ENCODE measurements at places on chromosomes 12 and 14. TPM values are rescaled to one million over a fixed set of nuclear protein-coding genes. Genes with fewer than 3 reads are reported as not detected.
A peak's percentile ranks its signal among the peaks of the same experiment; 100 is the strongest.

- H3K4me3 ChIP-seq = no peak overlapping the region
- no peak for DNase-seq
- no peaks in the 10 kb centered on the region for H3K36me3 ChIP-seq
- no peak overlapping the region for H3K27ac ChIP-seq
- H3K4me1 ChIP-seq = no peaks in the 10 kb centered on the region
Measured at GRCh38 chr12:56873382-56873781, 60.8 kb downstream of the SDR9C7 start.

- peaks cover 11% of the 10 kb centered on the region for H3K4me1 ChIP-seq
- no peak overlapping the region for H3K27ac ChIP-seq
- H3K27me3 ChIP-seq = no peaks in the 10 kb centered on the region
- H3K36me3 ChIP-seq = no peaks in the 10 kb centered on the region
Measured at GRCh38 chr12:67433385-67434175, 164.4 kb downstream of the CAND1 start.

Gene THTPA
- 7.7 TPM for total RNA-seq

DNA sequence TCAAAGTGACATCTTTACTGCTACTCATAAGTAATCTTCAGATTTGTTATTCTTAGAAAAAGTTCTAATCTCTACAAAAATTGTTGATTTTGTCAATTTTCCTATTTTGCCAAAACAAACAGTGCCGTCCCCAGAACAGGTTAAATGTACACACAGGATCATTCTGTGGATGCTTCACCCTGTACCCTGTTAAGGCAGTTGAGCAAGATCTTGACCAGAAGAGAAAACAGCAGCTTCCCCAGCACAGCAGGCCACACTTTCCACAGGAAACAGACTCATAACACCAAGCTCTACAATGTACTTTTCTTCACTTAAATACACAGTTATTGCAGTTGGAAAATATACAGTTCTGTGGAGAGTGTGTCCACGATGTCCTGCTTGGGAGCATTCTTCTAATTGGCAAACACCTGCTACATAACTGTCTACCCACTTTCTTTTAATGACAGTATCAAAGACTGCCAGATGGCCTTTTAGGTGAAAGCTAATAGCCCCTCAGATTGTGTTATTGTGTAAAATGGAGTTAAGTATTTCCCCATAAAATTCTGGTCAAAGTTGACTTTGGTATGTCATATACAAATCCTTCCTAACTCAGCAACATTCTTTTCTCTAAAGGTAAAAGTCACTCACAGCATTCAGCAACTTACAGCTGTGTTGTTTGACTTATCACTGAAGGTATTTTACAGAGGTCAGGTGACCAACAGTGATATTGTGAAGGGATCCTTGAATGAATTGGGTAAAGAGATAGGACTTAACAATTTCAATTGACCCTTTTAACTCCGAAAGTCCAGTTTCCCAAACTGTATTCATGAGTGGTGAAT, 77.0 kb downstream of the SEC23A start:
- no peak overlapping the region for H3K27ac ChIP-seq
- peaks cover 14% of the 10 kb centered on the region for H3K36me3 ChIP-seq
- H3K4me3 ChIP-seq = no peak overlapping the region
- peaks cover 8% of the 10 kb centered on the region for H3K4me1 ChIP-seq
- no peaks in the 10 kb centered on the region for H3K27me3 ChIP-seq
- no peak for DNase-seq

DNA sequence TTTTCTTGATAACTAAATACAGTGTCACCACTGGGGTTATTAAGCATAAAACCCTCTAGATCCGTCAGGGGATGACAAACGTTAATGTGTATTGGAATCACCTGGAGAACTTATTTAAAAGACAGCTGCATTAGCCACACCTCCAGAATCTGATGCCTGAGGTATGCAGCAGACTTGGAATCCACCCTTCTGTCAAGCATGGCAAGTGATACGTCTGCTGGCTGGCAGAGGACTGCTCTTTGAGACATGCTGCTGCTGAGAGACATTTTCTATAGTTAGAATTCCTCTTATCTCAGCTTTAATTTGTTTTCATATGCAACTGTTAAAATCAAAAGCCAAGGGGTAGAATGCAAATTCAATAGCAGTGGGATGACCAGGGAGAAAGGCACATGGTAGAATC, 496.3 kb downstream of the NELL2 start:
- no peak overlapping the region for H3K27ac ChIP-seq

Gene DPPA3
- not detected for total RNA-seq

GRCh38 chr12:88383405-88383804, 196.9 kb downstream of the KITLG start:
- no peaks in the 10 kb centered on the region for H3K27me3 ChIP-seq
- H3K4me1 ChIP-seq = no peaks in the 10 kb centered on the region
- H3K27ac ChIP-seq = no peak overlapping the region
- DNase-seq = no peak
- H3K36me3 ChIP-seq = no peaks in the 10 kb centered on the region

- peaks cover 8% of the 10 kb centered on the region for H3K4me1 ChIP-seq
- no peak overlapping the region for H3K27ac ChIP-seq
- no peaks in the 10 kb centered on the region for H3K36me3 ChIP-seq
- no peak for DNase-seq
- H3K4me3 ChIP-seq = no peak overlapping the region
Measured at GRCh38 chr12:66775871-66776270, 97.0 kb upstream of the GRIP1 start.

Gene LTBP2
- total RNA-seq = 0.10 TPM

DNA sequence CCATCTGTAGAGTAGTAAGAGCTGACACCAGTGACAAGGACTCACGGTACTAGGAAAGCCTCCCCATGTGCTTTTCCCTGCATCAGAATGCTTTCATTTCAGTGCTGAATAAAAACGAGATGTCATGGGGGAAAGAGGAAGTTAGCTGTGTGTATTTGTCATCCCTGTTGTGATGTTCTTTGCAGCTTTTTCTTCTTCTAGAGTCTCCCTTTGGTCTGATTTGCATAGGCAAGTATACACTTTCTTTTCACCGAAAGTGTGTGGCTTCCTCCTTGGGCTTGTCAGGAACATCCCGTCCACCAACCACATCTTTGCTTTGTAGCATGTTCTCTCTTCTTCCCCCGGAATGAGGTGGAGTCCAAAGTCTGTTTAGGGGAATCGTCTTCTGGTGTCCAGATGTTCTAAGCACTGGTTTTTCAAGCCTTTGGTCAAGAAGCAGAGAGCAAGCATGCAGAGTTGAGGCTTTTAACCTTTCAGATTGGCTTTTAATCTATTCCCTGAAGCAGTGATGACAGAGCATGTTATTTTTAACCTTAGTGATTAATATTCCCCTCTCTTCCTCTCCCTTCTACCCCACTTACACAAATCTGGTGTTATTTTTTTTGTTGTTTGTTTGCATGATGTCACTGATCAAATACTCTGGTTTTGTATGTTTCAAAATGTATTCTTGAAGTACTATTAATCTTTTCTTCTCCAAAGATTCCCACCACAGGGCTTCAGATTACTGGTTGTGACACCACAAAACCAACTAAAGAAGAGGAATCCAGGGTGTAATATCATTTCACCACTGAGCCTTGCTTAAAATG, 163.4 kb downstream of the SAMD4A start:
- peaks cover 38% of the 10 kb centered on the region for H3K4me1 ChIP-seq
- peak overlapping the region; percentile 90 for H3K27ac ChIP-seq
- H3K4me3 ChIP-seq = peak overlapping the region; percentile 38

Gene IRAK4
- 33.6 TPM for total RNA-seq

GRCh38 chr14:64632056-64632455, 72.2 kb upstream of the PLEKHG3 start:
- H3K4me3 ChIP-seq = no peak overlapping the region
- no peaks in the 10 kb centered on the region for H3K4me1 ChIP-seq
- no peak for DNase-seq
- no peak overlapping the region for H3K27ac ChIP-seq

- H3K4me3 ChIP-seq = peak overlapping the region; percentile 74
- peak overlapping the region; percentile 42 for H3K27ac ChIP-seq
- no peaks in the 10 kb centered on the region for H3K27me3 ChIP-seq
- peaks cover 36% of the 10 kb centered on the region for H3K4me1 ChIP-seq
- no peaks in the 10 kb centered on the region for H3K36me3 ChIP-seq
- DNase-seq = no peak
Measured at GRCh38 chr12:55741931-55742680, 816 bp upstream of the GDF11 start.

DNA sequence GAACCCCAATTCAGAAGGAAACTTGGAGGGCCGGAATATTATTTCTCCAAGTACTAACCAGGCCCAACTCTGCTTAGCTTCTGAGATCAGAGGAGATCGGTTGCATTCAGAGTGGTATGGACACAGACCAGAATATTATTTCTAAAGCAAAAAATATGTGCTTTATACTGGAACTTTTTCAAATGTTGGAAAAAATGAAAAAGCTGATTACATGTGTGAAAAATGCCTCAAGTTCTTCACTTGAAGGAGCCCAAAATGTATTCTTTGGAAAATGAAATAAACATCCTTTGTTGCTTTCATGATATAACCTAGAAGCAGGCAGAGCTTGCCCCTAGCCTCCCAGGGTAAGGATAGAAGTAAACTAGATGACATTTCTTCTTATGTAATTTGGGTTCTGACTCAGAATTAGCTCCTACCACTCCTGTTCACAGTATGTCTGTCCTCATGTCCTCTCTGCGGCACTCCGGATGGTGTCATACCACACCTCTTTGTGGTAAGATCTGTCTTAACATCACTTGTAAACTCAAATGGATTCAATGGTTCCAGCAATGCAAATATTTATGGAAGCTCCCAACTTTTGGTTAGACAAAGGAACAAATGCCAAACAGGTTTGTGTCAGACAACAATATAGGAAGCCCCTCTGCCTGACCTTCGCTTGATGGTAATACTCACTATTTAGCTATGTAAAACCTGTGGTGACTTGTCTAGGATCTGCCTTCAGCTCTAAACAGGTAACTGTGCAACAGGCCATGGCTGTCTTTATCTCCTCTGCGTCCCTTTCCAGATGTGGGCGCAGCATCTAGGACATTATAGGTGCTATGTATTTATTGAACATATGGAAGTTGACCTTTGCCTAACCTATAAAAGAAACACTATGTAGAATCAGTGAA, 178.5 kb downstream of the SSPN start:
- H3K27ac ChIP-seq = no peak overlapping the region
- no peak for DNase-seq
- no peaks in the 10 kb centered on the region for H3K4me1 ChIP-seq
- peaks cover 4% of the 10 kb centered on the region for H3K36me3 ChIP-seq

GRCh38 chr12:68259318-68259940, 6.0 kb upstream of the IL22 start:
- H3K4me1 ChIP-seq = peaks cover 27% of the 10 kb centered on the region
- no peak overlapping the region for H3K4me3 ChIP-seq
- H3K36me3 ChIP-seq = no peaks in the 10 kb centered on the region
- peak overlapping the region; percentile 24 for H3K27ac ChIP-seq

DNA sequence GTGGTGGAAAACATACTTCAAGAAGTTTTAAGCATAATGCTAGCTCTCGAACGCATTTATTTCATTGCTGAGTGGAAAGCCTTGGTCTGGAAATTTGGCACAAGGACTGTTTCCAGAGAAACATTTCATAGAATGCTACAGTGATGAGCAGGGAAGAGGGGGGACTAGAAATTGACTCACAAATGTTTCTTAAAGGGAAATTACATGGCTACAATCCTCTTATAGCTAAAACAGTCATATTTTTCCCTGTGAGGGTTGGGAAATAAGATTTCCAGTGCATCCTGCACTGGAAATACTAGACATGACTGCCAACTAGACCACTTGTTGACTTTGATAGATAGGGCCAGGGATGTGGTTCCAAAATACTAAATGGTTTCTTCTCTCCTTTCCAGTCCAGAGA, 197.3 kb upstream of the RGS6 start:
- no peaks in the 10 kb centered on the region for H3K4me1 ChIP-seq
- DNase-seq = no peak
- H3K4me3 ChIP-seq = no peak overlapping the region
- H3K36me3 ChIP-seq = peaks cover 29% of the 10 kb centered on the region

GRCh38 chr14:36194663-36195062, 18.1 kb upstream of the PTCSC3 start:
- H3K36me3 ChIP-seq = no peaks in the 10 kb centered on the region
- H3K27ac ChIP-seq = no peak overlapping the region
- H3K27me3 ChIP-seq = peaks cover 4% of the 10 kb centered on the region
- H3K4me3 ChIP-seq = no peak overlapping the region
- H3K4me1 ChIP-seq = no peaks in the 10 kb centered on the region

Gene ADAMTS20
- not detected for total RNA-seq
